ENCODE measurements at places on chromosomes 4 and X. TPM values are rescaled to one million over a fixed set of nuclear protein-coding genes. Genes with fewer than 3 reads are reported as not detected.

GRCh38 chr4:128241425-128241913, 46.1 kb downstream of the PGRMC2 start:
- no peak for DNase-seq

DNA sequence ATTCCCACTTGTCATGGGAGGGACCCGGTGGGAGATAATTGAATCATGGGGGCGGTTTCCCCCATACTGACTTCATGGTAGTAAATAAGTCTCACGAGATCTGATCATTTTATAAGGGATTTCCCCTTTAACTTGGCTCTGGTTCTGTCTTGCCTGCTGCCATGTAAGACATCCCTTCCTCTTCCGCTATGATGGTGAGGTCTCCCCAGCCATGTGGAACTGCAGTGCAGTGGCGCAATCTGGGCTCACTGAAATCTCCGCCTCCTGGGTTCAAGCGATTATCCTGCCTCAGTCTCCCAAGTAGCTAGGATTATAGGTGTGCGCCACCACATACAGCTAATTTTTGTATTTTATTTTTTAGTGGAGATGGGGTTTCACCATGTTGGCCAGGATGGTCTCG, 2.9 kb downstream of the HPGDS start:
- no peak for DNase-seq

GRCh38 chrX:23332101-23332887, 2.4 kb upstream of the PTCHD1 start:
- DNase-seq, result no peak

DNA sequence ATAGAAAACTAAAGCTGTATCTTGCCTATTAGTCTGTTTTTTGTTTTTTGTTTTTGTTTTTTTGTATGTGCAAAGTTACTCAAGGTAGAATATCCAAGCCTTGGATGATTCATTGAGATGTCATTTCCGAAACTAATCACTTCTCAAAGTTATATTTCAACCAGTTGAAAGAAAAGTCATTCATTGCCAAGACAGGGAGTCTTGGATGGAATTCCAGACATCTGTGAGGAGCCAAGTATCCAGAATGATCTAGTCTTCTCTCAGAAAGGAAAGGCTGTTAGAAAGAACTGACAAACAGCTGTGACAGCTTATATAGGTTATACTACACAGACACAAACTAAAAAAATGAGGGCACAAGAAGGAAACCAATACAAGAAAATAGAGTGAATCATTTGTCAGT, 141.1 kb upstream of the NDST3 start:
- DNase-seq, result no peak

GRCh38 chr4:20565075-20565721, 135.1 kb upstream of the PACRGL start:
- DNase-seq, result no peak

DNA sequence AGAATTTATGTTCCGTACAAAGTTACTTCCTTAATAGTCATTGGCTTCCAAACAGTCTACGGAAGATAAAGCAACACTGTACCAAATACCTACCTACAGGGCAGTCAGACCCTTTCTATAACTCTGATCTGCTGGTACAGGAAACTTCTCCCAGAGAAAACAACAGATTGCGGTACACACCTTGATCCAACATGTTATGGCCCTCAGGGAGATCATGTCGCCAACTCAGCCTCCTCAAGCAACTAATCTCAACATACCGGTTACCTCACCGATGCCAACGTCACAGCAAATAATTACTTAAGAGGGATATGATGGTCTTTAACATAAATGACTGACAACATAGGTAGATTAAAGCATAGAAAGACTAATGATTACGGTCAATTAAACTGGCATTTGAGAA, 70.4 kb downstream of the RFC1 start:
- DNase-seq, result no peak

DNA sequence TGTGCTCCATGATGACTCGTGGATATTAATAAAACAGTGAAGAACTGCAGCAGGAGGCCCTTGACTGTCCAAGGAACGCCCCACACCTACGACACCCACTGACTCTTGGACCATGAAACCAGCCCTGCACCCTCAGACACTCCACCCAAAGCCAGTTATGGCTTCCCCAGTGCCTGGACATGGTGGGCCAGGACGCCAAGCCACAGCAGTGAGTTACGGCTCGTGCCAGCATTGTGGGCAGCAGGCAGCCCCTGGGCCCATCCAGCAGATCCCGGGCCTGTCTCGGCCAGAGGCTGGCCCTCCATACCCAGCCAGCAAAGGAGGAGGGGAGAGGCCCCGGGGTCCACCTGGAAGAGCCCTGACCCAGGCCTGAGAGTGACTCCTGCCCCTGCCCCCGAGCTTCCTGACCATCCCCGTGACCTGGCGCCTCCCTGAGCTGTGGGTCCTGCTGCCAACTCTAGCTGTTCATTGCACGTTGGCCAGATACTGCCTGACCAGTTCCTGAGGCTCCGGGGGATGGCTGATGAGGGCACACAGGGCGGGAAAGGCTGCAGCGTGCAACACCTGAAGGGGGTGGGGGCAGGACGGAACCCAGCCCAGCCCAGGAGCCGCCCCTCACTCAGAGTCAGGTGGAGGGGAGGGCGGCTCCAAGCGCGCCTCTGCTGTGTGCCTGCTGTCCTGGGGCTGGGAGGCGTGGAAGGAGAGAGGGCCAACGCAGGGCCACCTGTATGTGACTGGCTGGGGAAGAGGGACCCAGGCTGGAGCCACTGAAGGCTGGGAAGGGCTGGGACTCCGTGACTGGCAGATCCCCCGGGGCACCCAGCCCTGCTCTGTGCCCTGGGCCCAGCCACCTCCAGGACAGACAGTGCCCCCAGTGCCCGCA, 739 bp downstream of the SLC49A3 start:
- no peak for DNase-seq

- no peak for DNase-seq
Observed at GRCh38 chr4:61320631-61321030, 120.5 kb downstream of the ADGRL3 start.

The NEIL3 gene
- total RNA-seq, result not detected

The TKTL2 gene
- not detected for total RNA-seq

The PGRMC1 gene
- total RNA-seq, result 14.2 TPM

The P2RY10 gene
- total RNA-seq, result 76.5 TPM

The FAM149A gene
- total RNA-seq, result 2.4 TPM

The CXorf51B gene
- not detected for total RNA-seq

All from naive thymus-derived CD8-positive, alpha-beta T cell (primary cell).